ENCODE measurements at places on chromosomes 5 and 9.
A peak's percentile ranks its signal among the peaks of the same experiment; 100 is the strongest.

DNA sequence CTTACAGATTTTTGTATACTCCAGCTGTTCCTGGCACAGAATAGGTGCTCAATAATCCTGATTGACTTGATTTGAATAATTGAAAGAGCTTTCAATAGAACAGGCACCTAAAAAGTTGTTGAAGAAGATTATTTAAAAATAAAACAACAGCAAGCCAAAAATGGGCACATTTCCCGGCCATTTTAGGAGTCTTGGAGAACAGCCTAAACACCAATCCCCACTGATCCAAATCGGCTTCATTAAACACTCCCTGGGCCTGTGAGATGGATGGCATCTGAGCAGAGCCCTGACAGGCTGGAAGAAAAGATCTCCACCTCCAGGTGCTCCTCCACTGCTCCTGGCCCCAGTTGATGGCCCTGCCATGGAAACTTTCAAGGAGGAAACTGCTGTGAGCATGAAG, 213.3 kb downstream of the MAN2A1 start:
- no peak for DNase-seq

- peak; percentile 13 for DNase-seq
Measured at GRCh38 chr9:12723409-12724028, 30.3 kb downstream of the TYRP1 start.

DNA sequence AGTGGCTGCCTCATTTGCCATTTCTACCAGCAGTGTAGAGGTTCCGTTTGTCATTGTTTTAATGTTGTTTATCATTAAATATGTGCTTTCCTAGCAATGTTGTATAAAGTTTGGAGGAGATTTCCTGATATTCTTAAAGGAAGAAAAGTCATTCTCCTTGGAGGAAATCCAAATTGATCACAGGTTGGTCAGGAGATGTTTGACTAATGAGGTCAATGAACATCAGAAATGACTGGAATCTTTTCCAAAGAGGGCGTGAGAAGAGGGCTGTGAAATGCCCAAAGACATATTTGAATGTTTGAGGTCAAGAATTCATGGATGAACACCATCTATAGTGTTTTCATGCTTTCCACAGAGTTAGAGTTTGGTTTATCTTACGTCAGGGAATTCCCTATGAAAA, 471.3 kb downstream of the MAT2B start:
- DNase-seq = no peak

GRCh38 chr9:101536938-101537337, 3.3 kb downstream of the RNF20 start:
- DNase-seq = no peak

DNA sequence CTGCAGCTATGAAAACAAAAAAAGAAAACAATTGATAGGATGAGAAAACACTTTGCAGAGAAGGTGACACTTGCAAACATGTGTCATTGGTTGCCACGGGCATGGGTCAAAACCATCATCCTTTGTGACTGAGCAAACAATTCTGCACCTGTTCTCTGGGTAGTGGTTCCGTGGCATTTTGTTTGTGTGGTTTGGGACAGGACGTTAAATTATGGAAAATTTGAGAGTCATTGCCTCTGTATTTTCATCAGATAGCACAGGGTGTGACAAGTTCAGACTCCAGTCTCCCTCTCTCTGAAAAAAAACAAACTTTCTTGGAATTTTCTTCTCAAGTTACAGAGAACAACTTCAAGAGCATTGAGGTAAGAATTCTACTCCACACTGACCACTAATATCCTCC, 113.4 kb upstream of the HMHB1 start:
- no peak for DNase-seq

- peak; percentile 26 for DNase-seq
Measured at GRCh38 chr9:114263853-114264510, 58.9 kb upstream of the ORM1 start.

- no peak for DNase-seq
Measured at GRCh38 chr9:92035146-92035545, 80.1 kb downstream of the SPTLC1 start.

GRCh38 chr9:19342947-19343346, 37.1 kb downstream of the RPS6 start:
- no peak for DNase-seq

Data from NCI-H82 (cell line).